ENCODE measurements at places on chromosomes 6 and 20.

GRCh38 chr20:22667198-22667597, 82.8 kb upstream of the FOXA2 start:
- DNase-seq = no peak

DNA sequence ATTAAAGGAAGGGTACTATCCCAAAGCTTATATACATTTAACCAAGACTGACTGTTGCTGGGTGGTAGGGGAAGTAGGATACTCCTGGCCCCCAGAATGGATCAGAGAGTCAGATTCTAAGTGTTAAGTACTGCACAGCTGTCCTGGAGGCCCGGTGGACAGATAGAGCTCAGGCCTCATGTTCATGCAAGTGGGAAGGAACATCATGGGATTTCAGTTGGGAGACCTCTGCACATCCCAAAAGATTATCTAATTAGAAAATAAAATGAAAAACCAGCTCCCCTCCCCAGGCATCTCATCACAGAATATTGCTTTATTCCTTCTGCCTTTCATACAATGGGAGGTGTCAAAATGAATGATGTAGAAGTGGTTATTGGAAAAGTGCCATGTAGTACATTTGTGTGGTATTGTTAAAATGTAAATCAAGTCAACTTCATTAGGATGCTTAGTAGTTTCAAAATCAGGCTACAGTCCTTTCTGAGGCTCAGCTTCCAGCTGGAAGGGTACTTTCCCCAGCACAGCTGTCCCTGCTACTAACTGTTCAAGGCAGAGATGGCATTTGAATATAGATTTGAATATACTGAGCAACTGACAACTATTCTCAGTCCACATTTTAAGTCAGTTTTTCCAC, 82.9 kb downstream of the SLC35B3 start:
- peak; percentile 66 for DNase-seq

DNA sequence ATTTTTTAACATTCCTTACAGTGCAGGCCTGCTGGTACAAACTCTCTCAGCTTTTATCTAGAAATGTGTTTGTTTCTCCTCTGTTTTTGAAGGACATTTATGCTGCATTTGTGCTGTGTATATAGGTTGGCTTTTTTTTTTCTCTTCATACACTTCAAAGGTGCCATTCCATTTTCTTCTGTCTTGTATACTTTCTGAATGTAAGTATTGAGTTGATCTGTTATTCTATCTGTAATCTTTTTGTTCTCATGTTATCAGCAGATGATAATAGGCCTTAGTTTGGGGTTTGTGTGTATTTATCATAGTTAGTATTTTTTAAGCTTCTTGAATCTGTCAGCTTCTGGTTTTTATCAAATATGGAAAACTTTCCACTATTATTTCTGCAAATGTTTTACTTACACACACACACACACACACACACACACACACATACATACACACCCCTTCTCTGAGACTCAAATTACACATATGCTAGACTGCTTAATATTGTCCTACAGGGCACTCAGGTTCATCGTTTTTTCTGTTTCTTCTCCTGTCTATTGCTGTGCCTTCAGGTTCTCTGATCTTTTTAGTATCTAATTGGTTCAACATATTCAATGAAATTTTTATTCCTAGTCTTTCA, 74.6 kb downstream of the RPP40 start:
- no peak for DNase-seq

DNA sequence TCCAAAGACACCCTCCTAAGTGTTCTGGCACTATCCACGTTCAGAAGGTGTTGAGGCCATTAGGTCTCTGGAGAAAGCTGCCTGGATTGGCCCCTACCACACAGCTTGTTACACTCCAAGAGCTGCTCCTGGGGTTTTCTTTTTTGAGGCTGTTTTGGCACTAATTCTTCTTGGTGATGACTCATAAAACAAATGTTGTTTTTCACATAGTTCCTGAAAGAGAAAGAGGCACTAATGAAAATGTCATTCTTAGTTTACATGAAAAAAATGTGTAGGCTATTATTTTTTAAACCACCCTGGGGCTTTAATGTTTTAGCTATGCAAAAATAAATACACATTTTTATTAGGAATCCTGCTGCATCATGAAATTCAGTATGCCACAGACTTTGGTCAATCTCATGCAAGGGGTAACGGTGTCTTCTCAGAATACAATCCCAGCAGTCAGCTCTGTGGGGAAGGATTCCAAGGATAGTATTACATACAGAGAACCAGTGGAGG, 38.1 kb downstream of the TBPL1 start:
- DNase-seq = no peak

DNA sequence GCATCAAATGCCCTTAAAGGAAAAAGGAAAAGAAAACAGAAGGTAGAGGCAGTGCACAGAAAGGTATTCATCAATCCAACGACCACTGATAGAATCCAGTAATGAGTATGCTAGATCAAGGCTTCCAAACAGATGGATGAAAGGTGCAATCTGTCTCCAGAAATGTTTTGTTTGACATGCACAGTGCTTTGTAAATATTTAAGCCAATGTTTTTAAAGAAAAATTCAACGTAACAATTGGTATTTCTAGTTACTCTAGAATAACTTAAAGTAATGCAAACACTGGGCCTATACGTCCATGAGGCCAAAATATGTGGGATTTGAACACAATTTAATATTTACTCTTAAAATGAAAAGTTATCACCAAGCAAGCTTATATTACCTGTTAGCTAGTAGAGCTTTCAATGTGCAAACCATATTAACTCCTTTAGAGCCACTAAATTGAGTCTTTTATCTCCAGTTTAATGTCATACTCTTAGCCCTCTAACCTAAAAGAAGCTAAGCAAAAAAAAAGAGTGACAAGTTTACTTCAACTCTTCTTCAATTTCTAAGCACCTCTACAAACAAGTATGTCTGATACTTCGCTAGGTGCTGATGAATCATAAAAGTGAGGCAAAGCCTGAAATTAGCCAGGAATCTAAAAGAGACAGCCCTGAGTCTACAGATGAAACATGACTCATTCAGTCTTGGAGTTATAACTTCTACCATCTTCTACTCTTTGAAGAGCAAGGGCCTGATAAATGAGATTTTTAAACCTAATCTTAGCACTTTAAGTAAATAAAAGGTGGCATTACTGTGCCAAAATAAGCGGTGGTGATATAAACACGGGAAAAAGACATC, 169.8 kb downstream of the PTPRK start:
- no peak for DNase-seq

Measured in NCI-H1105 treated with DMSO at 0.1 percent for 48 hours (cell line).